ENCODE measurements at places on chromosomes 7 and 10. TPM values are rescaled to one million over a fixed set of nuclear protein-coding genes. Genes with fewer than 3 reads are reported as not detected.

Gene GIMAP4
- total RNA-seq = not detected

Gene ALOX5
- not detected for total RNA-seq

Gene CROT
- 10.9 TPM for total RNA-seq

Gene SPAG6
- not detected for total RNA-seq

Gene MTERF1
- 14.7 TPM for total RNA-seq

Gene PRSS37
- total RNA-seq = not detected

Gene MICU1
- 46.4 TPM for total RNA-seq

Gene AKR1C8
- 0.10 TPM for total RNA-seq

Gene KCNMA1
- total RNA-seq = 0.54 TPM

Gene CTNNA3
- total RNA-seq = 0.23 TPM

Gene NCF1
- total RNA-seq = not detected

Gene GLCCI1
- 4.6 TPM for total RNA-seq

Gene FAM237B
- not detected for total RNA-seq

Gene NPC1L1
- 0.09 TPM for total RNA-seq

Data from NCI-H460 (cell line).